NCI-H1105 treated with DMSO at 0.1 percent for 48 hours (cell line): ENCODE measurements at places on chromosomes 4 and X.

DNA sequence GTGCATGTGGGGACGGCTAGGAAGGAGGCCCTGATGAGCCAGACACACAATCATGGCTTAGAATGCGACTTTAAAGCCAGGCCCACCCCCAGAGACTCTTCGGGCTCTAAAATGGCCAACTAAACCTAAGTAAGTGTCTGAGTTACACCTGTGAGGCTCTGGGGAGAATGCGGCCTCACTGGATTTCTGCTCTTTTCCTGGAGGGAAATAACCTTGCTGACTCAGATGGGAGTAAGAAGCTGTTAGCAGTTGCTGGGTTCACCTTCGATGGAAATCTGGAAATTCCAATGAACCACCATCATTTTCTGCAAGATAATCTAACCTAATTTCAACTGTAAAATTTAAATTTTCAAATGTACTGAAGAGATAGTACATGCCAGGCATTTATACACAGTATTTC, 97.6 kb upstream of the MAML3 start:
- DNase-seq, result no peak

DNA sequence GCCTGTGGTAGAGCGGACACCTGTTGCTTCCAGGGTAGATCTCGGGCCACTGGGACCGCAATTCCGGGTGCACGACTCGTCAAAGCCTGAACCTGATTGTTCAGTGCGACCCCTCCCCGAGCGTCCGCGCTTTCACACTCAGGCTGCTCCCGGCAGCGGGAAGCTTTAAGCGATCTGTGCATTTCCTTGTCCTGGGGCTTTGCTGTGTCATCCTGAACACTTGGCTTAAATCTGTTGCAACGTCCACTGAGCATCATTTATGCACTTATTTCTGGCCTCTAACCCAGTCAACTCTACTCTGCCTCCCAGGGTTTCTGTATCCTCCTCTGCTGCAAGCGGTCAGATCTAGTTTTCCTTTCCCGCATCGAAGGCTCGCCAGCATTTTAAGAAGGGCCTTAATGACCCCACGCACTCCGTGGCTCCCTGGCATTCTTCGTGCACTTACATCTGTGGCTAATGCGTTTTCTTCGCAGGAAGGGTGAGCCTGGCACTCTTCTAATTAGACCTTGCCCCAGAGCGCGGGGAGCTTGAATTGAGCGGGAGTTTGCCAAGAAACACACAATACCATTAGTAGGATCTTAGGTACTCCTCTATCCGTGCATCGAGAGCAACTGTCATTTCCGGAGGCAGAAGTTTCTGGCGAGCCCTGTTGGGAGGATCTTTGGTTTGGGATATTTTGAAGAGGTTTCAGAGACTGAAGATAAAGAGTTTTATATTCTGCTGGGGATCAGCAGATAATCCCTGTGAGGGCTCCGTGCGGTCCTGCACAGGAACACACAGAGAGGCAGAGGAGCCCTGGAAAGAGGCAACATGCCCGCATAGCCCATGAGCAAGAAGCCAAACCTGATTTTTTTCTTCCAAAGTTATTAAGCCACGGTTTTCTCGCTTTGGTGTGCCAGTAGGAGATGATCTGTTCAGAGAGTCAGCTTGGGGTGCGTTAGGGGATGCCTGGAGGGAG, 654 bp upstream of the DDIT4L start:
- DNase-seq, result peak; percentile 32

DNA sequence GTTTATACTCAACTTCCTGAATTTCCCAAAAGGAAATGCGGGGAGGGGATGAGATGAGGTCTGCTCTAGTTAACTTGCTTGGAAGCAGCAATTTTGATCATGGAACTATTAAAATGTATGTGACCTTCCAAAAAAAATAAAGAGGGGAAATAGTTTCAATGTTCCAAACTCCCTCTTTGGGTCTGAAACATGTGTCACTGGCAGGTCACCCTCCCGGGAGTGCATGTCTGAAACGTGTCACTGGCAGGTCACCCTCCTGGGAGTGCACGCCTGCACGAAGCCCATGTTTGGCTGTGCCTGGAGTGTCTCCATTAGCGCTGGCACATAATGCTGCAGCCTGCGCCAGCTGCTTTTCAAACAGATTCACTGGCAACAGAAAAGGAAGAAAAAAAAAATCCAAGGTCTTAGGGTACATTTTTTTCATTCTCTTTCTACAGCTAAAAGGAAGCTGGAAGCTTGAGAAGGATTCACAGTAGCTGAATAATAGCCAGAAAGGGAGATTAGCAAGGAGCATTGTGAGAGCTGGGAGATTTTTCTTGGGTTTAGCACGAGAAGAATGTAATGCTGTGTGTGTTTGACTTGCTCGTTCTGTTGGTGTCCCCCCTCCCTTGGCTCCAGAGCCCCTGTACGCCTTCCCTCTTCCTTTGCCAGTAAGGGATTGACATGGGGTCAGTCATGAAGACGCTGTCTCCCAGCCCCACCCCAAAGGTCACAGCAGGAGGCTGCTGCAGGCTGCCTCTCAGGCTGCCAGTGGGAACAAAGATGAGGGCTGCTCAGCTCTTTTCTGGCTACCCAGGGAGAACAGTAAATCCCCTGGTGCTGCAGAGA, 39.2 kb upstream of the TLR3 start:
- peak; percentile 59 for DNase-seq

- DNase-seq, result no peak
These were observed 76.5 kb upstream of the TEX13A start for GRCh38 chrX:105297041-105297440.

GRCh38 chr4:76951672-76952010, 2.1 kb downstream of the SEPTIN11 start:
- DNase-seq, result no peak

GRCh38 chr4:7868892-7869471, 70.7 kb downstream of the AFAP1 start:
- no peak for DNase-seq

- DNase-seq, result no peak
These were observed 167.8 kb downstream of the PCDH10 start for GRCh38 chr4:133316909-133317308.

- no peak for DNase-seq
These were observed 78.8 kb downstream of the CLDN22 start for GRCh38 chr4:183241322-183241640.

- no peak for DNase-seq
These were observed 2.4 kb downstream of the PCDH7 start for GRCh38 chr4:30722359-30723200.

GRCh38 chr4:188130355-188130754, 8.9 kb upstream of the TRIML1 start:
- DNase-seq, result no peak

DNA sequence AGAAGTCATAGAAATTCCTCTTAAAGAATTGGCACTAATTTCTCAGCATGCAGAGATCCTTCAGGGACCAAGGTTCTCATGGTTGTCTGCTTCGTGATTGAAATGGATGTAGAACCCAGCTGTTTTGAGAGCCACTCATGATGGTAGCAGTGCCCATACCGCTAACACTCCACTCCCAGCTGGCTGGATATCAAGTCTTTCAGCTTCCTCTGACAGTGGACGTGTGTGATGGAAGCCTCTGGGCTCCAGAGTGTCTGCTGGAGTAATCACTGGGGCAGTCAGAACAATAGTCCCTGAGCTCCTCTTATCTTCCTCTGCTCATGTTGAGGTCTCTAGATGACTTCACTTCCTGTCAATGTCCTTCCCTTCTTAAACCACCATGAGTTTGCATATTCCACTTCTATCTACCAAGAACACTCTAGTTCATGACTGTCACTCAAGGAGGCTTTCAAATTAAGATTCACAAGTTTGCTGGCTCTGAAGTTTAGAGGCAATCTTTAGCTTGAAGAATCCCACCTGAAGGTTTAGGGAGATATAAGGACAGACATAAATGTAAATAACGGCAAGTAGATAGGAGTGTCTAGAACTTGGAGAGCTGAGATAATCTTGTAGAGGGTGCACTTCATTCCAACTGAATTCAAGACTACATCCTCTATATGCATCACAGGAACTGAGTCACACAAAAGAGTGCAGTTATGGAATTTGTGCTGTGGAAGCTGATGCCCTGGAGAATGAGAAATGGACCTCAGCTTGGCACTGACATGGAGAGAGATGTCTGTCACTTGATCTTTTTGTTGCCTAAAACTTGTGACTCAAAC, 64.5 kb upstream of the WDR1 start:
- DNase-seq, result no peak

GRCh38 chr4:105296672-105297071, 150.0 kb downstream of the TET2 start:
- no peak for DNase-seq

DNA sequence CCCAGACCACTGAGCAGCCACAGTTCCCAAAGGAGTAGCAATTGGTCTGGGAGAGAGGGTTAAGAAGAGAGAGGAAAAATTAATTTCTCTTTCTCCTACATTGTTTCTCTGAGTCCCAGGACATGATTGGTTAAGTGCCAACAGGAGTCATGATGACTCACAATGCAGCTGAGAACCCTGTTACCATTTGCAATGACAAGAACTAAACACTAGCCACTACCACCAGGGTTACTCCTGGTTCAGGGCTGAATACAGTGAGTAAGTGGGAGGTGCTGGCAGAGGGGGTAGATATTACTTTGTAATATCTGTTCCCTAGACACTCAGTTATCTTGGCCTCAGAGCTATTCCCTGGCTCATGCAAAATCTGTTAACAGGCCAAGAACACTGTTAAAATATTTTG, 18.0 kb downstream of the ETDC start:
- DNase-seq, result no peak

DNA sequence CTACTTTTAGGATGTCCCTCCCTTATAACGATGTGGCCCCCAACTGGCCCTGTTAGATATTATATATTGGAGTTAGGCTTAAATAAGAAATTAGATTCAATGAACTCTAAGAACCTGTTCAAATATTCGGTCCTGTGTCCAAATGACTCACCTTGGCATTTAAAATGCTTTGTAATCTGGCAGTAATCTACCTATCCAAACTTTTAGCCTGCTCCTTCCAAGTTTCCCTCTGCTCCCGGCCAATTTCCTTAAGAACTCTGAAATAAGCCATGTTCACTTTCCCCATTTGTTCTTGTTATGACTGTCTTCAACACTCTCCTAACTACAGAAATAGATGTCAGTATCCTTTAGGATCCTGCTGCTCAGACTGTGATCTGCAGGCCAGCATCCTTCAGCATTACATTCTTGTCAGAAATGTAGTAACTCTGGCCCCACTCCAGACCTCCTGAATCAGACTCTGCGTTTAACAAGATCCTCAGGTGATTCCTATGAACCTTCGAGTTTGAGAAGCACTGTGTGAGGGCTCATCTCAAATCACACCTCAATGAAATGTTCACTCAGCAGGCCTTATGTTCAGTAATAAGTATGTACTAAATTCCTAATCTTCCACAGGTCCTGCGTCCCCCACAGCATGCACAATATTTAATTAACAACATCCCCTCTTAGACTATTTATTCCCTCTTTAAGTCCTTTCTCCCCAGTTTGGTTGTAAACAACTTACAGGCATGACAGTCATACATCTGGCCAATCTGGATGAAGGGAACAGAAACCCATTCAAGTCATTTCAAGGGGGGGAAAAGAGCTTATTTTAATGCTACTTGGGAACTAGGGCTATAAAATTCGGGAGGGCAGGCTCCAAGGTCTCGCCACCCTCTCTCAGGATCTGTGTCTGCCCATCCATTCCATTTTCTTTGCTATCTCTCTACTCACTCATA, 3.0 kb downstream of the ATP8A1 start:
- no peak for DNase-seq

GRCh38 chr4:183118585-183118984, 19.5 kb downstream of the WWC2 start:
- DNase-seq, result no peak

DNA sequence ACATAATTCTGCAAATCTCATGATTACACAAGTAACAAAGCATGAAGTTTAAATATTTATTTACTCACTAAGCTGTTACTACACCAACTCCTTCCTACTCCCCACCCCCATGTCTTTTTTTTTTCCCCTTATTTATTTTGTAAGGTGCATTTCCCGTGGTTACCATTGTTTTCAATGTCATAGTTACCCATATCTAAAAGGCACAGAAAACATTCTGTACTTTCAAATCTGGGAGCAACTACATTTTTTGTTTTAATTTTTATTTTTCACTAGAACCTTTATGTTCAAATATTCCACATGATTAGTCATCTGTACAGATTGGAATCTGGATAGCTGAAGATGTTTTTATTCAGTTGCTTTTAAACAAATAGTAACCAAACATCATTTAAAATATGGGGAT, 62.8 kb downstream of the PPP3CA start:
- DNase-seq, result no peak

GRCh38 chr4:104447294-104447693, 47.4 kb downstream of the CXXC4 start:
- no peak for DNase-seq

DNA sequence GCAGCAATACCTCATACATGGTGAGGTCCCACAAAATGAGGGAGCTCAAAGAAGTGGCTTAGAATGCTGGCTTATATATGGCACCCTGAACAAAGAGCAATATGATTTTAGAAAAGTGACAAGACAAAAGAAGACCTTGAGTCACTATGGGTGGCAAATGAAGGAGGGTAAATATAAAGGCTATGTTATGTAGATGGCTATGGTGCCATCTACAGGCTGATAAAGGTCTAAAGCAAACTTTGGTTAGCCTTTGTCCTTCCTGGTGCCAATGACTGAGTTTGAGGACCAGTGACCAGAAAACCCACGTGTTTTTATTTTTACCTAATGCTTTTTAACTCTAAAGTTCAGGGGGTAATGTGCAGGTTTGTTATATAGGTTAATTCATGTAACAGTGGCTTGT, 151.8 kb downstream of the CCNG2 start:
- no peak for DNase-seq

DNA sequence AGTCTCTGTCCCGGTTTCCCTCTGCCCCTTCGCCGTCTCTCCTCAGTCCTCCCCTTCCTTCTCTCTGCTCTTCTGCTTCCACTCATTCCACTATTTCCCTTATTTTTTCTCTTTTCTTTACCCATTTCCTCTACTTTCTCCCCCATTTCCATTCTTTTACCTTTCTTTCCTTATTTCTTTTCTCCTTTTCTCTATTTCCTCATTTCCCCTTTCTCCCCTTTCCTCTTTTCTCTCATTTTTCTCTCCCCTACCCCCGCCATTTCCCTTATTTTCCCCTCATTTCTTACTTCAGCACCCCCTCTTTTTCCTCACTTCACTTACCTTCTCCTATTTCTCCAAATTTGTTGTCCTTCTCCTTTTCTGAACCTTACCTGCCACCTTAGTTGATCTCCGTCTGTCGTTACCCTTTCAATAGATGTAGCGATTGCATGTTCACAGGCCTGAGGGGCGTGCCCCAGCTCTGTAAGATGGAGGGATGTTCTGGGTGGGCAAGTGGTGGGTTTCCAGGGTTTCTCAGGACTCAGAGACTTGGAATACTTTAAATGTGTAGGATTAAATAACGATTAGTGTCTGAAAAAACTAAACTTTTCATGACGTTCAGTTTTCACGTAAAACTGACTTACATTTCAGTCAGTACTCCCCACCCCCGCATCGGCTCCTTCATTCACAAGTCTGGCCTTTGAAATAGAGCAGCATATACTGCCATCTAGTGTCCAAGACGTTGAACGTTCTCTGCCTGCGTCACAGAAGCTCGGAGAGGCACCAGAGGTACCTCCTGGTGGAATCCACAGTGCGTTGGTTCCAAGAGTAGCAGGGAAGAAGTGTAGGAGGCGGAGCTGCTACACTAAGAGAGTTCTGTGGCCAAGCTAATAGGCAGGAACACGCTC, 641 bp upstream of the NCBP2L start:
- DNase-seq, result peak; percentile 74

- peak; percentile 64 for DNase-seq
These were observed 148.4 kb upstream of the CLNK start for GRCh38 chr4:10832806-10833628.
